ENCODE measurements at places on chromosomes 13 and 19.

DNA sequence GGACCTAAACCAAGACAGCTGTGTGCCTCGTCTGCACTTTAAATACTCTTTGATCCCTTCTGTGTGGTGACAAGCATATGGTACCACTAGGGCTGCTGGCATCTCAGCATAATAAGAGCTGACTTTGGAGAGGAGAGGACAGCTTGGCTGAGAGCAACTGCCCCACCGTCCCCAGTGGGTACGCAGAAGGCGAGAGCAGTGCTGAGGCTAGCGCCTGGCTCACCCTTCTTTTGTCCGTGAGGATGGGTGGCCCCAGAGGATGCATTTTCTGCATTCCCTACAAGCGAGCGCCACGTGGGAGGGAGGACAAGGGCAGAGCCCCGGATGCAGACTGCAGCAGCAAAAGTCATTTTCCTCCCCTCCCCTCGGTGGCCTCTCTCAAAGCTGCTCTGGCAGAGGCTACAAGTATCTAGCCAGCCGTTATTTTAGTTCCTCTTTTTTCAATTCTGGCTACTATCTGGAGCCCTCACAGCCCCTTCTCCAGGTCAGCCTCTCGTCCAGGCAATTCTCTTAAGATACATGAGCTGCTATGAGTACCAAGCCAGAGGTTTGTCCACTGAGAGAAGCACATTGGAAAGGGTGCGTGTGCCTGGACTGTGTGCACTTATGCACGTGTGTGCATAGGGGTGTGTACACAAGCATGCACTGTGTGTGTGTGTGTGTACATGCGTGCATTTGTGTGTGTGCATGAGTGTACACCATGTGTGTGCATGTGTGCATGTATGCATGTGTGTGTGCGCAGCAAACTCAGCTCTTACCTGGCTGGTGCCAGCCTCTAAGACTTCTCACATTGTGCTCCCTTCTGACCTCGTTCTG is 51.3 kb downstream of the RAB20 start:
- DNase-seq = no peak

GRCh38 chr13:30800107-30800506 is 64.8 kb downstream of the ALOX5AP start:
- DNase-seq = no peak

- DNase-seq = no peak
Observed at GRCh38 chr13:97631158-97631557, 197.2 kb downstream of the RAP2A start.

DNA sequence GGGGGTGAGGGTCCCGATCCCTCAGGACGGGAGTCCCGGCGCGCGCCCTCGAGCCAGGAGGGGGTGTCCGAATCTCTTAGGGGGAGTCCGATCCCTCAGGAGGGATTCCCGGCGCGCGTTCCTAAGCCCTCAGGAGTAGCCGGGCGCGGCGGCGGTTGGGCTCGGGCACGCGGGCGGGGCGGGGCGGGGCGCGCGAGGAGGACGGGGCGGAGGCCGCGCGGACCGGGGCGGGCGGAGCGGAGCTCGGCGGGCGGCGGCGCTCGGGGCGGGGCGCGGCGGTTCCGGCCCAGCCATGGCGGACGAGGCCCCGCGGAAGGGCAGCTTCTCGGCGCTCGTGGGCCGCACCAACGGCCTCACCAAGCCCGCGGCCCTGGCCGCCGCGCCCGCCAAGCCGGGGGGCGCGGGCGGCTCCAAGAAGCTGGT is at the start of gene CUL4A:
TSS of gene CUL4A (plus strand) at position 278 of the 423 bp plus-strand sequence. CDS start at position 293, 15 bp downstream.
- peak; percentile 72 for DNase-seq

GRCh38 chr13:21511849-21512248 is 52.7 kb upstream of the ZDHHC20 start:
- no peak for DNase-seq

GRCh38 chr13:30143666-30144400 is 163.5 kb downstream of the KATNAL1 start:
- no peak for DNase-seq

DNA sequence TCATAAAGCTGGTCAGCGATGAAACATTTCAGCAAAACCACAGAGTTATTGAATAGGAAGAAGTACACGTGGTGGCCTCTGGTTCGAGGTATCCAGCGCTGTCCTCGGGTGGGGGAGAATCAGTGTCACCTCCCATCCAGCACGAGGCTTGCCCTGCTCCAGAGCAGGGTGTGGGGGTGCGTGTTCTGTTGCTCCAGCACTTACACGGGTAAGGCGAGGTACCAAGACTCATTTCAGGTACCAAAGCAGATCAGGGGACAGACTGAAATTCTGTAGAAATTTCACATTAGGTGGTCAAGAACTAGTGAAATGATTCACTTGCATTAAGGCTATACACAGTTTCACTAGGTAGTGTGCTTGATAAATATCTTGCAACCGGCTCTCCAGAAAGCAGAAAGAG is 164.2 kb upstream of the SOX1 start:
- DNase-seq = no peak

DNA sequence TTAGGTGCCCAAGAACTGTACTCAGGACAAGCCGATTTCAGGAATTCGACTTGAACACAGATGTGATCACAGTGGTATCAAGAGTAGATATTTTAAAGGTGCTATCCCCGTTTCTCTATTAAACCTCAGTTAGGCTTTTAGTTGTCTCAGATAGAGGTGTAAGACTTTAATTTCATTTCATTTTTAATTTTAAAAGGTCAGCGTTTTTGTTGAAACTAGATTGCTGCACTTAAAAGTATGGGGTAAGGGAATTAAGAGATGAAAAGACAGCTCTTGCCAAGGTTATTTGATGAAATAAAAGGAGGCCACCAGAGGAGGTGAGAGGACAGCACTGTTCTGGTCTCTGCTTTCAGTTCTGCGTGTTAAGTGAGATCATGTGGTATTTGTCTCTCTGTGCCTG is 48.6 kb downstream of the SPATA13 start:
- DNase-seq = no peak

- DNase-seq = no peak
Observed at GRCh38 chr19:16649734-16650133, 10.2 kb downstream of the SMIM7 start.

- DNase-seq = no peak
Observed at GRCh38 chr13:44063881-44064280, 184.2 kb downstream of the LACC1 start.

DNA sequence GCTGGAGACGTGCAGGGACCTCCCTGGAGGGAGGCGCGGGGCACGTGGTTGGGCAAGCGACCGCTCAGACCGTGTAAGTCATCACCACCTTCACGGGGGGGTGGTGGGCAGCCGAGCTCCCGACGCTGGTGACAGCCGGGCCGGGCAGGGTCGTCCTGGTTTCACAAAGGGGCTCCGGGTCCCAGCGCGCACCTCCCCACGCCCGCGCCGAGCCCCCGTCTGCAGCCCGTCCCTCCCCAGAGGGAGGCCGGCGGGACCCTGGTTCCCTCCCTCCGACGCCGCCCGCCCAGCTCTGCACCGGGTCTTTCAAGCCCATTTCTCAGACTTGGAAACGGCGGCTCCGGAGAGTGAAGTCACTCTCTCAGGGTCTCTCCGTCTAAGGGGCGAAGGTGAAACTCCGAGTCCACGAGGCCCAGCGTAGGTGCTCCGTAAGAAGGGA is 729 bp upstream of the ARID3A start:
- DNase-seq = no peak

GRCh38 chr19:39110263-39110967 is 15.2 kb upstream of the PAK4 start:
- DNase-seq = peak; percentile 79

DNA sequence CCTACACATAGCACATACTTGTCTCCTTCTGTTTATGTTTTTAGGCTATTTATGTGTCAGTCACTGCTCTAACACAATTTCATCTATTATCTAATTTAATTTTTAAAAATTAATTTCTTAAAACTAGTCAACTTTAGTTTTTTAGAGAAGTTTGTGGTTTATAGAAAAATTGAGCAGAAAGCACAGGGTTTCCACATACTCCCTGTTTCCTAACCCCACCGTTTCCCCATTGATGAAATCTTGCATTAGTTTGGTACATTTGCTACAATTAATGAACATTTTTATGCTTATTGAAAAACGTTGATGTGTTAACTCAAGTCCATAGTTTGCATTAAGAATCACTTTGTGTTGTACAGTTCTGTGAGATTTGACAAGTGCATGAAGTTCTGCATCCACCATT is 53.5 kb downstream of the TNFSF13B start:
- DNase-seq = no peak

- DNase-seq = no peak
Observed at GRCh38 chr13:64925727-64926126, 2304.4 kb downstream of the PCDH9 start.

DNA sequence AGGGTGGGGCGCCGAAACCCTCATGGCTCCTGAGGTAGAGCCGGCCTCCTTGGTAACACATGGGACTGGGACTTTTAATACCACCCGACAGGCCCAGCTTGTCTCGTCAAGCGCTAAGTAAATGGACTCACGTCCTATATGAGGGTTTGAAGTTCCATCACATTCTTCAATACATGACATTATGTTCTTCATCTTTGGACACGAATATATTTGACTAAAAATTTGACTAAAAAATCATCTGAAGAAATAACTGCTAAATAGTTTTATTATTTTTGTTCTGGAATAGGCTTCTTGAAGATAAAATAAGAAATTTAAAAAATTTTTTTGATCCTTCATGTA is 335 bp upstream of the ZNF607 start:
- DNase-seq = no peak

DNA sequence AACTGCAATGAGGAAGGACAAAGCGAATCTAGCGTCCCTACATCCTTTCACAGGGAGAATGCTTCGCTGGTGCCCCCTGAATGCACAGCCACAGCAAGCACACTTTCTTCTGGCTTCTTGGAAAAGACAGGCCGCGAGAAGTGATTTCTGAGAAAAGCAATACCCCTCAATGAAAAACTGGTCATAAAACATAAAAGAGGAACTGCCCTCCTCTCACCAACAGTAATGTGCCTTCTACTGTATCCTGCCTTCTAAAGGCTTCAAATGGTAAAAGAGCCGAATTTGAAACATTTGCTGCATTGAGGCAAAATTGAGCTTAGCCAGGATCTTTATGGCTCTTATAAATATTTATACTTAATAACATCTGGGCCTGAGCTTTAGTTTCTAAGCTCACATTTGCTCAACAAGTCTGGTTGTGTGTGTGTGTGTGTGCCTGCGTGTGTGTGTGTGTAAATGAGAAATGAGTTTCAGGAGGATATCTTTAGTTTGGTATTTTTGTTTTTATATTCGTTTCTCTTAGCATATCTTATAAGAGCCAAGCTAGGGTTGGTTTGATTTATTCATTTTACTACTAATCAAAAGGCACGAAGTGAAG is 246.1 kb upstream of the MAB21L1 start:
- no peak for DNase-seq

DNA sequence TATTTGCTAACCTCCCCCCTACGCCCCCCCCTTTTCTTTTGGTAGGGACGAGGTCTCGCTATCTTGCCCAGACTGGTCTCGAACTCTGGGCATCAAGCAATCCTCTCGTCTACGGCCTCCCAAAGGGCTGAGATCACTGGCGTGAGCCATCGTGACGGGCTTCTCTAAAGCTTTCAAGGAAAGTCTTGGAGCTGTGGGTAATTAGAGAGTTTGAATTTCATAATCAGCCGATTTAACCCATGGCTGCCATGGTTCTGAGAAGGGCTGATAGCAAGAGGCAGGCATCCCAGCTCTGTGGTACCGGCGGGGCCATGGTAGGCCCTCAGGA is 679 bp upstream of the ABHD8 start:
- no peak for DNase-seq

DNA sequence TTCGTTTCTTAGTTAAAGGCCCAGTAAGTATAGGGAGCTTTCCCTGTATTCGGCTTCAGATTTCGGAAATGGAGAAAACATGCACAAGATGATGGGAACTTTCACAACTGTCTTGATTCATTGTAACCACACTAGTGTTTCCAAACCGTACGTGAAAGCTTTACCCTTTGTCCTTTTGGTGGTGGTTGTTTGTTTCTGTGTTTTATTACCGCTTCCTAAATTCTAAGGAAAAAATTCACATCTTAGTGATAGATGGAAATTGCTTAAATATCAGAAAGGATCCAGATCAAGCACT is 504 bp upstream of the VWA8 start:
- DNase-seq = no peak

DNA sequence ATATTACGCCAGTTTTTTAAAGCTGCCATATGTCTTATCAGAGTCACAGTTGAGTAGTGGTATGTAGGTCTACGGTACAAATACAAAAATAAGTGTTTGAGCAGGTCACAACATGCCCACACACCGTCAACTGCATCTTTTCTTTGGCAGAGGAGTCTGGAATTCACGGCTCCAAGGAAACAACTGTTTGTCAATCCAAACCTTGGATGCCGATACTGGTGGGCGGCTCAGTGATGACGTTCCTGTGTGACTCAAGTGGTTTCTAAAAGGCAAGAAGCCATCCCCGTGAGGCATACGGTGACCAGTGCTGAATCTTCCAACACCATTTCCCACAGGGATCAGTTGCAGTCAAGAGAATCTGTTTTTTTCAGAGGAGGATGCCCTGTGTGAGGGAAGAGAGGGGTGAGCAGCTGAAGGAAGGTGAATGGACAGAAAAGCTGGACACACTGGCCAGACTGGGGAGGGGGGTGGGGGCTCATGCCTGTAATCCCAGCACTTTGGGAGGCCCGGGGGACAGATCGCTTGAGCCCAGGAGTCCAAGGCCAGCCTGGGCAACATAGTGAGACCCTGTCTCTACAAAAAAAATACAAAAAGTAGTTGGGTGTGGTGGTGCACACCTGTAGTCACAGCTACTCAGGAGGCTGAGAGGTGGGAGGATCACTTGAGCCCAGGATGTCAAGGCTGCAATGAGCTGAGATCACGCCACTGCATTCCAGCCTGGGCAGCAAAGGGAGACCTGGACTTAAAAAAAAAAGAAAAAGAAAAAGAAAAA is 22.8 kb upstream of the CEBPG start:
- DNase-seq = no peak

DNA sequence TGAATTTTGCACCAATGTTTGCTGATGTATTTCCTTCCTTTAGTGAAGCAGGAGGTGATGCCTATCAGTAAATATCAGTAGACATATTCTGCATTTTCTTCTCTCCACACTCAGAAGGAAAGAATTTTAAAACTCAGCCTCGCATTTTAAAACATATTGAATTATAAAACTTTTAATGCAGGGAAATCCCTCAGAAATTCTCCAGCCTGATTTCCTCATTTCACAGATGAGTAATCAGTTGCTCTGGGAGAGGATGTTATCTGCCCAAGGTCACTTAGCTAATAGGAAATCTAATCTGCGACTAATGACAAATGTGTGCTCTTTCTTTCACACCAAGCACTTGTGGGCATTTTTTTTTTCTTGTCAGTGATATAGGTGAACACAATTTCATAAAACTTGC is 320.6 kb downstream of the ITGBL1 start:
- no peak for DNase-seq

DNA sequence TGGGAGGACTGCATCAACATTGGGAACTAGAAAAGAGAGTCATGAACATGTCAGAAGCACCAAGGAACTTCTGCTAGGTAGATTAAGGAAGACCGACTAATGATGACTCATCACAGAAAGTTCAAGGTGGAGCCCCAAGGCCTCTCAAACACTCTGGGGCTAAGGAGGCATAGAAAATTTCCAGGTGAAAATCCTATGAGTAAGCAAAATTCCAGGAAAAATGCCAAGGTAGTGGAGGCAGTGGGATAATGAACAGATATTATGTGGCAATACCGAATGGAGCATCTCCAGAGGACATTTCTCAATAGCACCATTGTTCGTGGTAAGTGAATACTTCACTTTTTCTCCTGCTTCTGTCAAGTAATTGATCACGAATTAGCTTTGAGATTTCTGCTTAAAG is 336.5 kb downstream of the MZT1 start:
- DNase-seq = no peak

GRCh38 chr19:55225415-55225958 is 3.1 kb downstream of the TMEM86B start:
- DNase-seq = no peak

GRCh38 chr13:68168448-68168847 is 938.3 kb upstream of the PCDH9 start:
- DNase-seq = no peak

All from activated CD8-positive, alpha-beta memory T cell treated with anti-CD3 and anti-CD28 coated beads, Interleukin-2, amount 50 U/mL, for 4 hours (primary cell).